ENCODE measurements at places on chromosomes 7 and 10.

GRCh38 chr10:95289921-95290421 is 832 bp downstream of the PDLIM1 start:
- DNase-seq: no peak

GRCh38 chr7:21844742-21845141 is 101.0 kb downstream of the CDCA7L start:
- DNase-seq: no peak

GRCh38 chr10:12513003-12513365 is 163.6 kb downstream of the CAMK1D start:
- DNase-seq: no peak

- DNase-seq: no peak
Observed at GRCh38 chr7:20911081-20911480, 124.4 kb upstream of the SP8 start.

GRCh38 chr7:90857603-90858002 is 261.5 kb downstream of the CDK14 start:
- no peak for DNase-seq

GRCh38 chr10:50582766-50583762 is 40.7 kb downstream of the SGMS1 start:
- no peak for DNase-seq

- DNase-seq: peak; percentile 74
Observed at GRCh38 chr7:155944901-155945300, 132.6 kb upstream of the SHH start.

- peak; percentile 47 for DNase-seq
Observed at GRCh38 chr7:56174875-56175760, 58.9 kb upstream of the NUPR2 start.

GRCh38 chr10:87684001-87684638 is 24.4 kb downstream of the PAPSS2 start:
- DNase-seq: no peak

- DNase-seq: no peak
Observed at GRCh38 chr10:46227571-46227935, 59.2 kb upstream of the ANTXRL start.

GRCh38 chr7:143269251-143269650 is 6.0 kb downstream of the GSTK1 start:
- no peak for DNase-seq

- no peak for DNase-seq
Observed at GRCh38 chr10:28094121-28094520, 95.2 kb upstream of the ODAD2 start.

DNA sequence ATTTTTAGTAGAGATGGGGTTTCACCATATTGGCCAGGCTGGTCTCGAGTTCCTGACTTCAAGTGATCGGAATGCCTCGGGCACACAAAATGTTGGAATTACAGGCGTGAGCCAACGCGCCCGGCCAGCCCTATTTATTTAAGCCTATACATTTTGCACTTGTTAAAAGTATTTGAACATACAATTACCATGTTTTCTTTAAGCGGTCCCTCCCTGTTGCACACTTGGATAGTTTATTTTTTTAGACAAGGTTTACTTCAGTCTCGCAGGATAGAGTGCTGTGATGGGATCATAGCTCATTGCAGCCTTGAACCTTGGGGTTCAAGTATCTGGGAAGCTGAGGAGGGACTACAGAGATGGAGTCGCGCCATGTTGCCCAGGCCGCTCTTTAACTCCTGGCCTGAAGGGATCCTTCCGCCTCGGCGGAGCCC is 35.7 kb upstream of the SRRM3 start:
- no peak for DNase-seq

GRCh38 chr10:22931948-22932347 is 4.1 kb downstream of the ARMC3 start:
- DNase-seq: no peak

GRCh38 chr7:78634093-78634492 is 819.4 kb downstream of the MAGI2 start:
- no peak for DNase-seq

DNA sequence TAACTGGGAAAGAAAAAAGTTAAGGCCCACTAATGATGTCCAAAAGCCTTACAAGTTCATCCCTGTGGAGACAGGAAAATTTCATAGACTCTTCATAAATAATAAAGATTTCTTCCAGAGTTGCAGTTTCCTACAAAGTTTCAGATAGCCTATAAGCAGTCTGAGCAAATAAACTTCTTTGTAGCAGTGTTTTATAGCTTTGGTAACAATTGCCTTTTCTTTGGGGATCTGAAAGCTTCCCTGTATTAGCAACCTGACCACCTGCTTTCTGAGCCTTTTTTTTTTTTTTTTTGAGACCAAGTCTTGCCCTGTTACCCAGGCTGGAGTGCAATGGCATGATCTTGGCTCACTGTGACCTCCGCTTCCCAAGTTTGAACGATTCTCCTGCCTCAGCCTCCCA is 150.0 kb downstream of the NRBF2 start:
- DNase-seq: no peak

DNA sequence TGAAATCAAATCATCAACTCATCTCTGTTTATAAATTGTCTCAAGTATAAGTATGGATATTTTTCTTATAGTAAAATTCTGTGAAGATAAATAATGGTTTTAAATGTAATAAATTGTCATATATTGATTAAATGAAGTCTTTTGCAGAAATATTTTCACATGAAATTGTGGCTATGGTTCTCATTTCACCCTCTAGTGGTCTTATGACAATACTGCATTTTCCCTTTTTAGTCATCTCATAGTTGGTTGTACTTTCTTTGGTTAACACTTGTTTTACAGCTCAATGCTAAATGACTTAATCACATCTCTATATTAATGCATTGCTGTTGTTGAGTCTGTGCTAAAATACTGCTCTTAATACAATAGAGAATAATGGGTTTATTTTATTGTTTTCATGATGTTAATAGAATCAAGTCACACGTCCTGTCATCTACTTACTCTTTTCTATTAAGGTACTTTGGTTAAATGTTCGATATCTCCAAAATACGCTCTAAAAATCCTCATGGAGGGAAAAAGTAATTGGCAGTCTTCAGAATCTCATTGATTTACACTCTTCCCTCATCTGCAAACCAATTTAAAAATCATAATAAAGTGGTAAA is 38.0 kb upstream of the CACNA2D1 start:
- no peak for DNase-seq

- DNase-seq: peak; percentile 21
Observed at GRCh38 chr7:101717628-101718357, 88.7 kb upstream of the MYL10 start.

GRCh38 chr10:62653254-62653653 is 151.3 kb upstream of the ADO start:
- DNase-seq: no peak

DNA sequence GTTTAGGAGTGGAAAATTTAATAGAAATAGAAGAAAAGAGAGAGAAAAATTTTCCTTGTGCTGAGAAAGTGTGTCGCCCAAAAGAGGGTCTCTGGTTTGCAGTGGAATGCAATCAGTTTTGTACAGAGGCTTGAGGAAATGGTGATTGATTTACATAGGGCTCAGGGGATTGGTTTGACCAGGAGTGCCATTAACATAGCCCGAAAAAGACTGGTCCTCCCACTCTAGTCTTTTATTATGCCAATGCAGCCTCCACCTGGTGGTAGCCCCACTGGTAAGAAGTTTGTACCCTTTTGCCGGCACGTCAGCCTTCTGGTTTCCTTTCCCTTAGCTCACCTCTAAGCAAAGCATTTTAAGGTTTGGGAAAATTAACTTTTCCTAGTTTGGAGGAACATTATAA is 885.3 kb downstream of the XPNPEP1 start:
- no peak for DNase-seq

- DNase-seq: no peak
Observed at GRCh38 chr10:112507046-112507445, 60.0 kb downstream of the VTI1A start.

- DNase-seq: no peak
Observed at GRCh38 chr10:59711871-59712494, 2.3 kb upstream of the SLC16A9 start.

GRCh38 chr10:103881416-103882284 is 26.3 kb upstream of the SH3PXD2A start:
- no peak for DNase-seq

DNA sequence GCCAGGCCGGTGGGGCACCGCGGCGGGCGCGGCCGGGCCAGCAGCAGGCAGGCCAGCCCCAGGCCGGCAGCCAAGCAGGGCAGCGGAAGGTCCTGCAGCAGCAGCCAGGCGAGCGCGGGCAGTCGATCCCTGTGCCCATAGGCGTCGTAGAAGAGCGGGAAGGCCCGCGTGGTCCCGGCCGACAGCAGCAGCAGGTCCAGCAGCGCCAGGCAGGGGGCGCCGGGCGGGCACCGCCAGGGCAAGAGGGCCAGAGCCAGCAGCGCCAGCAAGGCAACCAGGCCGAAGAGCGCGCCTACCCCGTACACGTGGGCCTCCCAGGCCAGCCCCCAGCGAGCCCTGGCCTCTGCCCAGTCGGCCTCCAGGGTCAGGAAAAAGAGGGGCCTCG is 8.4 kb upstream of the RBM28 start:
- DNase-seq: peak; percentile 64

DNA sequence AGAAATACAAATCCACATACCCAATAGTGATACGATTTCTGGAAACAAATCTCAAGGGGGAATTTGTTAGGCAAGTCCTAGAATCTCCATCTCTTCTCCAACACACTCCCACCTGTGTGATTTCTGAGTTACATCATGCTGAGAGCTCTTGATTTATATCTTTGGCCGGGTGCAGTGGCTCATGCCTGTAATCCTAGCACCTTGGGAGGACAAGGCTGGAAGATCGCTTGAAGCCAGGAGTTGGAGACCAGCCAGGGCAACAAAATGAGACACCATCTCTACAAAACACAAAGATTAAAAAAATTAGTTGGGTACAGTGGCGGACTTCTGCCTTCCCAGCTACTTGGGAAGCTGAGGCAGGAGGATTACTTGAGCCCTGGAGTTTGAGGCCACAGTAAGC is 1.5 kb upstream of the MTPN start:
- no peak for DNase-seq

GRCh38 chr10:102775935-102776669 is 32.4 kb downstream of the WBP1L start:
- peak; percentile 92 for DNase-seq

GRCh38 chr10:95196046-95196445 is 2.0 kb downstream of the ACSM6 start:
- no peak for DNase-seq

DNA sequence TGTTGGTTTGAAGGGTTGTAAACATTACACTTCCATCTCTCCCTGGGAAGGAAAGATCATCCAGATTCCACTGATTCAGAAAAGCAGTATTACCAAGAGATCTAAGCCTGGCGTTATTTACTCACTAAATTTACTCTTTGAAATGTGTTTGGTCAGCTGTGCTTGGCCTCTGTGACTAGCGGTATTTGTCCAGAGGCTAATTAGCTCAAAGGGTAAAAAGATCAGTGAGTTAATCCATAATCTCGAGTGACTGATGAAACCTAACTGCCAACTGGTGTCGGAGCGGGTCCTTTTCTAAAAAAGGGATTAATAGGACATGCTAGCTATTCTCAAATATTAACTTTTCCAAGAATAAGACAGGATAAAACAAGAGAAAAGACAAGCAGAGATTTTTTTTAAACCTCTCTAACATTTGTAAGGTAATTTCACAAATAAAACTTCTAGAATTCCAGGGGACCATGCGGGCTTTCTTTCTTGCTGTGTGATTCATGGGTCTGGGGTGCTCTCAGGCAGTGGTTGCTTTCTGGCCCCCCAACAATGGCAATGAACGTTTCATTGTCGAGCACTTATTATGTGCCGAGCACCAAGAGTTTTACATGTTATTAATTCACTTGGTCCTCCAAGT is 247.3 kb upstream of the AOAH start:
- no peak for DNase-seq

- DNase-seq: peak; percentile 74
Observed at GRCh38 chr10:92914478-92915325, 66.4 kb downstream of the EXOC6 start.

DNA sequence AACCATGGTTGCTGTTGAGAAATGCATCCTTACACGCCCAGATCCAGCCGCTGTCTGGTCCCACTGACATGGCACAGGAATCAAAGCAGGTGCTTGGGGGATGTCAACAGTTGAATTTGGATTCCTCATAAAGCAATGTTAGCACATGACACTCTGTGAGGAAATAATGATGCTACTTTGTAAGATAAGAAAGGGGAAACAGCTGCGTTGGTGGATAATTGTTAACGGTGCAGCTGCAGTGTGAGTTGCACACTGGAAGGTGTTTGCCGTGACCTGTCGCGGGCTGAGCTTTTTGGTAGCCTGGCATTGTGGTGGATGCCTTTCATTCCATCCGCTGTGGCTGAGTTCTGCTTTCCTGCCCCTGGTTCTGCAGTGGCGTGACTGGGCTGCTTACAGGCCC is 113.9 kb downstream of the MGMT start:
- no peak for DNase-seq

GRCh38 chr10:92969151-92969550 is 91.4 kb upstream of the CYP26C1 start:
- DNase-seq: no peak

DNA sequence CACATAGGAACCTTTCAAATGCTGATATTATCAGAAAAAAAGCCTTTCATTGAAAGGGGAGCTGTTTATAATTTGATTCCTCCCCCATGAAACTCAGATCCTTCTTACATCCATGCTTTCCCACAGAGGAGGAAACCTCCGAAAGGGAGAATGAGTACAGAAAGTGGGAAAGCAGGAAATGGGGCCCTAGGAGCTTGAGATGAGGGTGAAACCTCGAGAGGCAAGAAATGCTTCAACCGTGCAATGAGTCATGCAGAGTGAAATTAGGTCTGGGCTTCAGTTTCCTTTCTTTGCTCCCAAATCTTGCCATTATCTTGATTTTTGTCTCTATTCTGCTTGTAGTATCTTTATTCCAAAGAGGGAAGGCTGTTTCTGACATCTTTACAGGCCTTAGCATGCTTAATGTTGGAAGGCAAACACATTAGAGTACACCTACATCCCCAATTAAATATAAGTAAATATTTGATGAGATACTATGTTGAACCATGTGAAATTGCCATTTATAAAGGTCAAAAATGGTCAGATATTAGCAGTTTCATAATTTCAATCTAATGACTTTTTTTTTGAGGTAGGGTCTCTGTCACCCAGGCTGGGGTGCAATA is 79.1 kb downstream of the NAMPT start:
- DNase-seq: no peak

GRCh38 chr10:45160271-45160670 is 155.1 kb downstream of the OR13A1 start:
- DNase-seq: no peak

- no peak for DNase-seq
Observed at GRCh38 chr7:96484091-96484490, 162.2 kb upstream of the SLC25A13 start.

GRCh38 chr7:149727899-149728476 is 45.4 kb downstream of the ZNF467 start:
- DNase-seq: no peak

GRCh38 chr10:18406136-18406535 is 245.3 kb downstream of the NSUN6 start:
- no peak for DNase-seq

- DNase-seq: no peak
Observed at GRCh38 chr7:155422151-155422550, 35.8 kb upstream of the EN2 start.

DNA sequence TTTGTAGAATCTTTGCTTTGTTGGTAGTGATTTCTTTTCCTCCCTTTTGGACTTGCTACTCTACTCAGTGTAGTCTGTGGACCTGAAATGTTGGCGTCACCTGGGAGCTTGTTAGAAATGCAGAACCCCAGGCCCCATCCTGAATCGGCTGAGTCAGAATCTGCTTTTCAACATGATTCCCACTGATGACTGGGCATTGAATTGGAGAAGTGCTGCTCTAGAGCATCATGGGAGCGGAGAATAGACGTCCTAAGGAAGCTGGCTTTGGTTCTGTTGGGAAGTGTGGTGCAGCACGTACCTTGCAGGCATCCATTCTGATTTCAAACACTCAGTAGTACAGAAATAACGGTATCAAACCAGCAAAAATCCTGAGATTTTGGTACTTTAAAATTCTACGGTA is 54.7 kb downstream of the RBM33 start:
- no peak for DNase-seq

Data from testis (tissue), 5 donors.